Esophagus squamous epithelium (tissue), 5 donors: ENCODE measurements at places on chromosomes 5 and 9.

GRCh38 chr5:15388866-15389265 is 111.1 kb upstream of the FBXL7 start:
- DNase-seq, result no peak

DNA sequence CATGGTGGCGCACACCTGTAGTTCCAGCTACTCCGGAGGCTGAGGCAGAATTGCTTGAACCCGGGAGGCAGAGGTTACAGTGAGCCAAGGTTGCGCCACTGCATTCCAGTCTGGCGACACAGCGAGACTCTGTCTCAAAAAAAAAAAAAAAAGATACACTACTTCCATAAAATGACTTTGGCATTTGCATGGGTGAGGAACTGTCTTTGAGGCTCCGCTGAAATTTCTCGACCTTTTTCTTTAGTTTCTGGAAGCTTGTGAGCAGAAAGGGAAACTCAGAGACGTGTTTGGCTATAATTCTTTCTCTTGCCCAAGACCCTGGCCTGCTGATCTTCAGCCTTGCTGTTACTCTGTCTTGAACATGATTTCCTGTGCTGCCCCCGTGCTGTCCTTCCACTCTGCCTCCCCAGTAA is 37.3 kb downstream of the SPIN1 start:
- no peak for DNase-seq

GRCh38 chr9:129595311-129595741 is 25.6 kb downstream of the C9orf50 start:
- DNase-seq, result no peak

GRCh38 chr9:9102295-9102694 is 1302.7 kb upstream of the DMAC1 start:
- no peak for DNase-seq

DNA sequence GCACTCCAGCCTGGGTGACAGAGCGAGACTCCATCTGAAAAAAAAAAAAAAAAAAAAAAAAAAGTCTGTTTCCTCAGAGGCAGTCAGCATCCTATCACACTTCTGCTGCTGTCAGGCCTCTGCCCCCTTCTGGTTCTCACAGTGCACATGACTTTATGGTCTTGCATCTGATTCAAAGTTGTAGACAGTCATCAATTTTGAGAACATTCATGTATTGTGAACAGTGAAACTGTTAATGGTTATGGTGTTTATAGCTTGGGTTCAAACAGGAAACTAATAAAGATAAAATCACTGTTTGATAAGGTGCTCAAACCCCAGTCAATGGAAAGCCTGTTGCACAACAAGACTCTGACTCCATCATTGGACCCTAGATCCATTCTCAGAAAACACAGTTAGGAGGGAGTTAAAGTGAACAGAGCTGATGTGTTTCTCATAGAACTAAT is 61.4 kb downstream of the FOXD1 start:
- DNase-seq, result no peak
